Activated T-helper 1 cell treated with Interleukin-2 at 50 U/mL for 16 hours (primary cell): ENCODE measurements at places on chromosomes 13 and 19.

DNA sequence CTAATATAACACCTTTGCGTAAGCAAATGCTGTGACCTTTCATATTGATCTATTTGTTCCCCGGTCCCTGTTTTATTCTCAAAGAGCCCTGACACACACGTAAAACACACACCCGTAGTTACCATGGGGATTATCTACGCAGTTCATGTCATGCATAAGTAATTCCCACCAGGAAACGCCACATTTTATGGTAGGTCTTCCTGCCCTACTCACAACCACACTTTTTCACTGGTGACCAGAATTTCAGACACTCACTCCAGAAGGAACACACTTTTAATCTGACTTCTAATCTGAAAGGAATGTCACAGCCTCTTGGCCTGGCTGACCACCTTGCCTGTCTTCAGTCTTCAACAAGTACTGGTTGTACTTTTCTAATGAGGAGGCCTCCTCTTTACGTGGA, 46.8 kb downstream of the SLC7A1 start:
- DNase-seq = no peak

DNA sequence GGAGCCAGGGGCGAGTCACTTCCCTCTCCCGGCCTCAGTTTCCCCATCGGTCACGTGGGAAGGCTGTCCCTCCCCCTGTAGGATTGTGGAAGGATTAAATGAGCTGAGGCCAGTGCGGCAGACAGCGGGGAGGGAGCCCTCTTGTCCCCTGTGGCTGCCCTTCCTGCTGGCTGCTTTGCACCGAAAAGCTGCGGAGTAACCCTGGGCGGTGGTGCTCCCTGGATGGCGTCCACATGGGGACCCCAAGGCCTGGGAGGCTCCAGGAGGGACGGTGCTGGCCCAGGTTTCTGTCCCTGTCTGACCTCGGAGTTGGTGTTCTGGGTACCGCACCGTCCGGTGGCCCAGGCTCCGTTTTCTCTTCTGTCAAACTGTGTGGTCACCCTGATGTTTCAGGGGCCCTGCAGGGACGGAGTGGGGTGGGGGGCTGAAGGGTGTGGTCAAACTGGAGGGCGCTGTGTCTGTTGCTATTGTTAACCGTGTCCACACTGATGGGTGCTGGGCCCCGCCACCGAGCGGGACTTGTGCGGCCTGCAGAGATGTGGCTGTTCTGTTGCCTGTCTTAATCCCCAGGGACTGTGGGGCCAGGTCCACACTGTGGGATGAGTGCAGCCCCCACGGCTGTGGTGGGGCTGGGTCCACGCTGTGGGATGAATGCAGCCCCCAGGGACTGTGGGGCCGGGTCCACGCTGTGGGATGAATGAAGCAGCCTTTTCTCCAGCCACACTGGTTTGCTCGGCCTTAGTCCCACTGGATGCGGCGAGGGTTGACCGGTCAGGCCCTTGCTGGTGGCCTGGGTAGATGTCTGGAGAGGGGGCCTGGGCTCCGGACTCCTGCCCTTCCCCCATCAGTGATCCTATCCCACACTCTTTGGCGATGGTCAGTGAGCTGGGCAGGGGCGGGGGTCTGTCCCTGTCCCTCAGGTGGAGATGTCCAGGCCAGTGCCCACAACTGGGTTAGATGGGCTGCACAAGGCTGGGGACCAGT, 6.9 kb downstream of the GNA11 start:
- no peak for DNase-seq

GRCh38 chr13:105428811-105429210, 1106.7 kb downstream of the EFNB2 start:
- DNase-seq = no peak

DNA sequence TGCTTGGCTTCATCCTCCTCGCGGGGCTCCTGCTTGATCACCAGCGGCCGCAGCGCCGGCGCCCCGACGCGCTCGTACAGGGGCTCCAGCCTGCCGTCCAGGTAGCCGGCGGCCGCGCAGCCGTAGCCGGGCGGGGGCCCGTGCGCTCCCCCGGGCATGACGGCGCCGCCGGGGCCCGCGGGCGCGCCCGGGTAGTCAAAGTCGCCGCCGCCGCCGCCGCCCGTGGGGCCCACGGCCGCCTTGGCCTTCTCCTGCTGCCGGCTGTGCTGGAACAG, 497 bp downstream of the CEBPA start:
- no peak for DNase-seq

- no peak for DNase-seq
These were observed 9.5 kb upstream of the VSTM2B start for GRCh38 chr19:29516358-29516725.

DNA sequence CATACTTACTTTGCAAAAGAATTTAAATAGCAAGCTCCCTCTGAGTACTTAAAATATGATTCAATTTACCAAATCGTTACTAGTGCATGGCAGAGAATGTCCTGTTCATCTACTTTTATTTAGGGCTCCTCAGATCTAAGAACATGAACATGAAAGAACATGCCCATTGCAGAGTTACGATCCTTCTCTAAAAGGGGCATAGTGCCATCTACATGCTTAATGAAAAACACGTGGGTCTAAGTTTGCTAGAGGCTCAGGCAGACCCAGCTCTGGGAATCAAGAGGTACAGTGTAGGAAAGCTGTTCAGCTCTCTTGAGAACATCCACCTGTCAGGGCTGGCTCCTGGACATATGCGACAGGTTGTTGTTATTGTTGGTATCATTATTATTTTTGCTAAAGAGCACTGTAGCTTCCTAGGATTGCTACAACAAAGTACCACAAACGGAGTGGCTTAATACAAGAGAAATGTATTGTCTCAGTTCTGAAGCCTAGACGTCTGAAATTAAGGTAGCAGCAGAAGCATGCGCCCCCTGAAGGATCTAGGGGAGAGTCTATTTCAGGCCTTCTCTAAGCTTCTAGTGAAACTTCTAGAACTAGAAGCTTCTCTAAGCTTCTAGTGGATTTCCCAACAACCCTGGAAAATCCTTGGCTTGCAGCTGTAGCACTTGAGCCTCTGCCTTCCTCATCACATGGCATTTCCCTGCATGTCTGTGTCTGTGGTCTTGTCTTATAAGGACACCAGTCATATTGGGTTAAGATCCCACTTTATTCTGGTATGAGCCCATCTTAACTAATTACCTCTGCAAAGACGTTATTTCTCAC, 133.9 kb downstream of the DCT start:
- DNase-seq = no peak

- DNase-seq = no peak
These were observed 54.8 kb upstream of the MIR17HG start for GRCh38 chr13:91292630-91293221.

GRCh38 chr19:42496460-42497133, 31.7 kb downstream of the CEACAM1 start:
- DNase-seq = no peak

- DNase-seq = no peak
These were observed 125.3 kb upstream of the C1QTNF9B start for GRCh38 chr13:24022568-24022967.
